ENCODE measurements at places on chromosomes 1 and 21.

GRCh38 chr1:47617381-47618221 is 179.8 kb downstream of the FOXD2 start:
- DNase-seq, result no peak

- no peak for DNase-seq
These were observed 882.9 kb upstream of the ADGRL2 start for GRCh38 chr1:80917826-80918225.

GRCh38 chr21:18522181-18522972 is 118.8 kb upstream of the TMPRSS15 start:
- DNase-seq, result no peak

DNA sequence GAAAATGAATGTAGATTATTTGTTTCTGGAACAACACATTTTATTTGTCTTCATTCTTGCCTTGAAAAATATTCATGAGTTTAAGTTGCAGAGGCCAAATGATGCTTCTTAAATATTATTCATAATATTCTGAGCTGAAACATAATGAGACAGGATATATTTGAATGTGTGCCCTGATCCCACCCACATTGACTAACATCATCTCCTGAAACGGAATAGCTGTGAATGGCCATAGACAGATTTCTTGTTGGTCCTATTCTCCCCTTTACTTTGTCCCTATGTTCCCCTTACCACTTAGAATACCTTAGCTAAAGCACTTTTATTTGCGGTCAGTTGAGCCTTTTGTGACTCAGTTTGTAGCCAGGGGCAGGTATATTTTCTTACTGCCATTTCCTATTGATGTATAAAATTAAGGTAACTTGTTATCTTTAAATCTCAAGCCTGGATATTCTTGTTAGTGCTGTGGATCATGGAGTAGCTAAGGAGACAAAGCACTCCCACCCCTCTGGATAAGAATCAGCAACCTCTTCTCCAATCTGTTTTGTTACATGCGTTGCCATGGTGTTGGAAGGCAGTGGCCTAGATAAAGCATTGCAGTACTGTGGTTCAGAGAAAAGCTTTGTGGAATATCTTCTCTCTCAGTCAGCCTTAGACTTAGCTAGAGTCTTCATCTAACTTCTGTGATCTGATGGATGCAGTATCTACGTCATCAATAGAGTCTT is 478.5 kb upstream of the DEPDC1 start:
- no peak for DNase-seq

DNA sequence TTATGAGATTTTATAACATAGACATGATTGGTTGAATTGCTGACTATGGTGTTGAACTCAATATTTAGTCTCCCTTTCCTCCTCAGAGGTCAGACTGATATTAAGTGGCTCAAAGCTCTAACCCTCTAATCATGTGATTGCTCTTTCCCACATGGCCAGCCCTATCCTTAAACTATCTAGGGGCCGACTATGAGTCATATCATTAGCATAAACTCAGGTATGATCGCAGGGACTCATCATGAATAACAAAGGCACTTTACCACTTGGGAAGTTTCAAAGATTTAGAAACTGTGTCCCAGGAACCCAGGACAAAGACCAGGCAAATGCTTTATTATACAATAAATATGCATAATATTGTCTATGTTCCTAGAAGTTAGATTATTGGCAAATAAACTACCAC is 894.6 kb upstream of the NEGR1 start:
- no peak for DNase-seq

GRCh38 chr1:45573231-45573804 is 10.5 kb upstream of the NASP start:
- no peak for DNase-seq

DNA sequence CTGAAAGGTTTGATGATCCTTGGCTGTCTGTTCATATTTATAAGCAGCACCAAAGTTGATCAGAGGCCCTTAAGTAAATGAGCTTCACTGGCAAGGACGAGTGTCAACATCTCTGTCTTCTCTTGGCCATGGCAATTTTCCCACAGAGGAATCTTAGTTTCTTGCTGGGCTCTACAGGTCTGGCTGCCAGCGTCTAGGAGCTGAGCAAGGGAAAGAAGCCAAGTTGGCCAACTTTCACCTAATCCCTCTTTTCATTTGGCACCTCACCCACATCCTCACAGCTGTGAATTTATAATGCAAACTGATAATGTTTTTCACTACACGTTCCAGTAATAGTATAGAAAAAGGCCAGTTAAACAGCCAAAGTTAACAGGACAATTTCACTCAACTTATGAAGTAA is 99.0 kb upstream of the LBR start:
- no peak for DNase-seq

GRCh38 chr21:31254131-31254530 is 89.9 kb downstream of the TIAM1 start:
- DNase-seq, result no peak

Data from CD4-positive, alpha-beta T cell treated with Interleukin-1 beta for 1 hour (primary cell).